Tibial artery (tissue), 4 donors: ENCODE measurements at places on chromosomes 6 and 20.

- peaks cover 80% of the 10 kb centered on the region for H3K36me3 ChIP-seq
- H3K27ac ChIP-seq, result no peak overlapping the region
- H3K4me1 ChIP-seq, result no peaks in the 10 kb centered on the region
- DNase-seq, result no peak
- no peaks in the 10 kb centered on the region for H3K27me3 ChIP-seq
These were observed 14.5 kb downstream of the NPEPL1 start for GRCh38 chr20:58706975-58707681.

- no peak overlapping the region for H3K27ac ChIP-seq
- DNase-seq, result peak; percentile 53
- no peak overlapping the region for H3K4me3 ChIP-seq
These were observed 140.1 kb downstream of the QKI start for GRCh38 chr6:163554663-163555062.

- H3K27me3 ChIP-seq, result no peaks in the 10 kb centered on the region
- H3K27ac ChIP-seq, result no peak overlapping the region
- no peak overlapping the region for H3K4me3 ChIP-seq
- H3K4me1 ChIP-seq, result no peaks in the 10 kb centered on the region
These were observed 305.9 kb downstream of the LAMA2 start for GRCh38 chr6:129188795-129189194.

DNA sequence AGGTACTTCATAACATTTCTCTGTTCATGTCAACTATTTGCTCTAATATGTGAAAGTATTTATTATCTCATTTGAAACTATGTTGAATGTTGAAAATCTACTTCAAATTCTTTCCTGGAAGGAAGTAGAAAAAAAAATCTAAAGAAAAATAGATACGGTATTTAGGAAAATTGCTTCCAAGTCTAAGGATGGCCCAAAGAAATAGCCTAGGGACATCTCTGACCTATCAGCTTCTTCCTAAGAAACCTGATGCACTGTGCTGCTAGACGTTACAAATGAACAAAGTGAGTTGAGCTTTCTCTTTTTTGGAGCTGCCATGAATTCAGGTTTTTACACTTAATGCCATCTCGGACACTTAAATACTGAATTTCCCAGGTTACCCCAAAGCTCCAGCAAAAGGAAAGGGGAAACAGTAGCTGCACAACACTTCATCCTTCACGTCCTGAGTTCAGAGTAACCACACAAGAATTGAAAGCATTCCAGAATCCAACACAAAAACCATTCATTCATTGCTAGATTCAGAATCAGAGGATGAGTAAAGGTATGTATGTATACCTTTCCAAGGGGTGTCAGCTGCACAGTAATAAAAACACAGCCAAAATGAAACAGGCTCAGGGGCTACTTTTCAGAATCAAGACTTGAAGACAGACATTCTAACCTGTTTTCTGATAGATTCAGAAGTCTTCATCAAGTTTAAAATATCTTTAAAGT is 7.9 kb downstream of the RMND1 start:
- peak overlapping the region; percentile 74 for H3K27ac ChIP-seq
- DNase-seq, result no peak
- peaks cover 30% of the 10 kb centered on the region for H3K4me1 ChIP-seq
- H3K4me3 ChIP-seq, result no peak overlapping the region

DNA sequence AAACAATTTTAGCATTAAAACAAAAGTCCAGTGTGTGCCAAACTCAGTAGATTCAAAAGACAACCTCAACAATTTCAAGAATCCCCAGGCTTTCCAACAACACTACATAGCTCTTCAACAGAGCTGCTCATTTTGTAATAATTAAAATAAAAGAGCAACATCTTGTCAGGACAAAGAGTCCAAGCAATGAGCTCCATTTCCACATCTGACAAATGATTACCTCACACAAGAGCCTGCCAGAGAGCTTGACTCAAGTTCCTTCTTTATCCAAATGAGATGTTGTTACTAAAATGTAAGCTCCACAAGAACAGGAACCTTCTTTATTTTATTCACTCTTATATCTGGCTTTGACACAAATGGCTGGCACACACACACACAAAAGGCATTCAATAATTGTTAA is 449.8 kb downstream of the HACE1 start:
- no peaks in the 10 kb centered on the region for H3K27me3 ChIP-seq
- H3K36me3 ChIP-seq, result no peaks in the 10 kb centered on the region
- no peak overlapping the region for H3K4me3 ChIP-seq
- no peaks in the 10 kb centered on the region for H3K4me1 ChIP-seq
- H3K27ac ChIP-seq, result no peak overlapping the region

GRCh38 chr6:42185597-42185996 is 9.2 kb downstream of the GUCA1B start:
- no peak overlapping the region for H3K4me3 ChIP-seq
- no peak for DNase-seq
- H3K27ac ChIP-seq, result no peak overlapping the region
- no peaks in the 10 kb centered on the region for H3K27me3 ChIP-seq
- no peaks in the 10 kb centered on the region for H3K36me3 ChIP-seq

GRCh38 chr6:170017603-170018320 is 266.3 kb downstream of the ERMARD start:
- DNase-seq, result no peak
- H3K27ac ChIP-seq, result no peak overlapping the region
- no peaks in the 10 kb centered on the region for H3K36me3 ChIP-seq

DNA sequence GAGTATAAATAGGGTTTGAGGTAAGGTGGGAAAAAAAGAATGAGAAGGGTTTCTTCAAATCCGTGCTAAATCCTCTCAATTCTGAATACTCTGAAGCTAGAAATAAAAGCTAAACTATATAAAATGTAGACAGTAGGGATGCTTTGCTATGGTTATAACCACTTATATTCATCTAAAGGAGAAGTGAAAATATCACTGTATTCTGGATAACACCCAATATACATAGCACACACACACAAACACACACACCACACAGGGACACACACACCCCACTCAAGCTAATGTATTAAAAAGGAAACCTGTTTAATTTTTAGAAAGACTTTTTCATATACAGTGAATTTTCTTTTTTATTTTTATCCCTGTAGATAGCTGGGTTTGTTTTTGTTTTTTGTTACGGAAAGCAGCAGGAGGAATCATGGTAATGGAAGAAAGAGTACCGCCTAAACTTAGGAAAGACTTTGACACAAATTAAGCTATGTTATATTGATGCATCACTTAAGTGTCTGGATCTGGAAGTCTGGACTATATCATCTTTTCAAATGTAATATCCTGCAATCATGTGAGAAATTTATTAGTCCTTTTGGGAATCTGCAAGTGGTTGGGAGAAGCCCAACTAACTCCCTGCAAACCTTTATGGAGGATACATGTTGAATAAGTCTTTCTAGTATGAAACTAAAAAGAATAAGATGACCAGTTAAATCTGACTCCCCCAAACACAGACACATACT is 68.4 kb upstream of the FABP7 start:
- no peak overlapping the region for H3K27ac ChIP-seq
- H3K4me3 ChIP-seq, result no peak overlapping the region
- H3K36me3 ChIP-seq, result no peaks in the 10 kb centered on the region
- H3K27me3 ChIP-seq, result no peaks in the 10 kb centered on the region
- H3K4me1 ChIP-seq, result no peaks in the 10 kb centered on the region
